ENCODE measurements at places on chromosomes 1 and 21. TPM values are rescaled to one million over a fixed set of nuclear protein-coding genes. Genes with fewer than 3 reads are reported as not detected.

The RUNX3 gene
- 0.37 TPM for total RNA-seq

The PTGFRN gene
- 85.9 TPM for total RNA-seq

DNA sequence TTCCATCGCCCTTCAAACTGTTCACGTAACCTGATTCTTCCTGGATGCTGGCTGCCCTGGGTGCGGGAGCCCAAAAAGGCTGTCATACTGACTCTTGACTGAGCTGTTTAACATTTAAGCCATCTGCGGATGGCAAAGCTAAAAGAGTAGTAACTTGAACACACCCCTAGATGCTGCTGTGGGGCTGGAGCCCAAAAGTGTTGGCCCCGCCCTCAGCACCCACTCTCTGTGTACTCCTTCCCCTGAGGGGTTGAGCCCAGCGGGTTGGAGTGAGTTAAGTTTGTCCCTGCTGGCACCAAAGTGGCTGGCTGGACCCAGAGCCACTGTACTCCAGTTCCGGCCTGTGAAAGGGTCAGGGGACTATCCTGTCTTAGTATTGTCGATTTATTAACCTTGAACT, 640.6 kb downstream of the PTPRU start:
- DNase-seq, result no peak

GRCh38 chr21:14321042-14321441, 61.9 kb downstream of the HSPA13 start:
- no peak for DNase-seq

DNA sequence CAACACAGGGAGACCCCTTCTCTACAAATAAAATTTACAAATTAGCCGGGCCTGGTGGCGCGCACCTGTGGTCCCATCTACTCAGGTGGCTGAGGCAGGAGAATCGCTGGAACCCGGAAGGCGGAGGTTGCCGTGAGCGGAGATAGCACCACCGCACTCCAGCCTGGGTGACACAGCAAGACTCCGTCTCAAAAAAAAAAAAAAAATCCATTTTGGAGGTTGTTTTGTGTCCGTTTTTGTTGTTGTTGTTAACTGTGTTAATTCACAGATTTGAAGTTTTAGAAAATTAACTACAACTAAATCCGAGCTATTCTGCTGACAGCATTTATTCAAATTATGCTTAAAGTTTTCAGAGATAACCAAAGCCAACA, 618 bp downstream of the CLCC1 start:
- no peak for DNase-seq

The YBEY gene
- 10.6 TPM for total RNA-seq

The PGM1 gene
- total RNA-seq, result 61.4 TPM

The PHGDH gene
- total RNA-seq, result 51.3 TPM

The TMEM125 gene
- total RNA-seq, result 0.32 TPM

DNA sequence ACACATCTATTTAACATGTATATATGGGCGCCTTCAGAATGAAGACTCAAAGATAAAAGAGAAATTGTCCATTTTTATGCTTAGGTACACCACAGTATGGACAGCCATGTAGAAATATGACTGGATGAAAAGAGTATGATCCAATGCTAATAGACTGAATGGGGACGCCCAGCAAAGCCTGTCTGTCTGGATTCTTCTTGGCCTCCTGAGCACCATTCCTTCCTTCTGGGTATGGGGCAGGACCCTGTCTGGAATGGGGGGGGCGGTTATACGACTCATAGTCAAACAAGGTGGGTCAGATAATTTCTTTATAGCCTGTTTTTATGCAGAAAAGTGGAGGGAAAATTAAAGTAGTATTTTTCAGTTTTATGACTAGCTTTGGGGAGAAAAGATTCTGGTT, 81.2 kb upstream of the ABCD3 start:
- DNase-seq, result no peak

DNA sequence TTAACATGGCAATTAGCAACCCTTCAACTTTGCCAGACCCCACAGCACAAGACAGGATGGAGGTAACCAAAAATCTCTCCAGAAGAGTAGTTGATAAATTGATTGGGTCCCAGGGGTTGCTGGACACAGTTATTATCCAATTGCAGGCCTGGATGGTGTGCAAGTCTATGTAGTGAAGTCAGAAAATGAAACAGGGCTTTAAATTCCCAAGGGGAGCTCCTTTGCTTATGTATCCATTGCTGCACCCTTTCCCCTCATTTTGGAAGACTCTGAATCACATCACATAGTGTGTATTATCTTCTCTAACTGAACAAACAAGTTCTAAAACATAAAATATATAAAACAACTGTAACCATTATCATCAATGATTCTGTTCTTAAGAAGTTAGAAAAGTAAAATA, 550.2 kb downstream of the LMO4 start:
- no peak for DNase-seq

DNA sequence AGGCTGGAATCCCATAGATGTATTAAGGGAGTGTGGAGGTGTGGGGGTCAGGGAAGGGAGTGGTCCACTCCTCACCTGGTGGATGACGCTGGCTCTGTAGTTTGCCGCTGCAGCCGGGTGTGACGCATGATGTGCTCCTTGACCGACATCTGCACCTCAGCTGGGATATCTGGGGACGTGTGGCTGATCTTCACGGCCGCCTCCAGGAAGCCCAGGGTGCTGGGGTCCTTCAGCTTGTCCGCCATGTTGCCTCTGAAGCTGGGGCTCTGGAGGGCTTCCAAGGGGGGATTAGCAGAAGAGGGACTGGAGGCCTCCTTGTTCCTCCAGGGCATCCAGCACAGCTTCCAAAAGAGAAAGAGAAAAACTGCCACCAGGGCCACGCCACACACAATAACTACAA, 14.1 kb downstream of the SYT6 start:
- no peak for DNase-seq

The ETV3L gene
- total RNA-seq, result not detected

DNA sequence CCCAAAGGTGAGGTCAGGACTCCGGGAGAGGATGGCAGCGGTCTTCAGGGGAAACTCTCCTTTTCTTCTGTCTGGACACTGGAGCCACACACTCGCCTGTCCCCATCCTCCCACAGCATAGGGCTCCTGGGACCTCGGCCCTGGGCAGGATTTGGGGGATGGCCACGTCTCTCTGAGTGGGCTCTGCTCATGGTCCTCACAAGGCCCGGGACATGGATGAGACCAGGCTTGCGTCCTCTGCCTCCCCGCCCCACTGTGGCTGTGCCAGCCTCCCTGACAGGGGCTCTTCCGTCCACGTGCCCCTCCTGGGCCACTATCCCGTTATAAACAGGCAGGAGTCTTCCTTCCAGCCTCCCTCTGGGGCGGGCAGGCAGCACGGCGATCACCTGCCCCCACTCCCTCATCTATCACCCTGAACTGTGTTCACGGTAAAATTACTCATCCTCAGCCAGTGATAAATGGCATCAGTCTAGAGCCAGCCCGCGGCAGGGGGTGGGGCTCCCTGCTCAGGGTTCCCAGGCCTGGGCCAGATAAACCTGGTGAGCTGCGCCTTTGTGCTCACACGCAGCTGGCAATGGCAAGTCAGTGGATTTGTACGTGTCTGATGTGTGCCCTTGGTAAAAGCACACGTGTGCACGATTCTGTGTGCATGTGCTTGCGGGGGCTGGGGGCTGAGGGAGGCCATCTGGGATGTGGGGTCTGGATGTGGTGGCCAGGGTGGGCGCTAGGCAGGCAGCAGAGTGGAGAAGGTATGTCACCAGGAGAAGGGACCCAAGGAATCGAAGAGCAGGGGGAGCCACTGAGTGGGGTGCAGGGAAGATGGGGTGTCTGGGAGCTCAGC, 12.6 kb upstream of the SAMD11 start:
- no peak for DNase-seq

- DNase-seq, result no peak
These were observed 149.8 kb upstream of the PALMD start for GRCh38 chr1:99496067-99496466.

The ADPRS gene
- 17.2 TPM for total RNA-seq

The NCAM2 gene
- 20.1 TPM for total RNA-seq

DNA sequence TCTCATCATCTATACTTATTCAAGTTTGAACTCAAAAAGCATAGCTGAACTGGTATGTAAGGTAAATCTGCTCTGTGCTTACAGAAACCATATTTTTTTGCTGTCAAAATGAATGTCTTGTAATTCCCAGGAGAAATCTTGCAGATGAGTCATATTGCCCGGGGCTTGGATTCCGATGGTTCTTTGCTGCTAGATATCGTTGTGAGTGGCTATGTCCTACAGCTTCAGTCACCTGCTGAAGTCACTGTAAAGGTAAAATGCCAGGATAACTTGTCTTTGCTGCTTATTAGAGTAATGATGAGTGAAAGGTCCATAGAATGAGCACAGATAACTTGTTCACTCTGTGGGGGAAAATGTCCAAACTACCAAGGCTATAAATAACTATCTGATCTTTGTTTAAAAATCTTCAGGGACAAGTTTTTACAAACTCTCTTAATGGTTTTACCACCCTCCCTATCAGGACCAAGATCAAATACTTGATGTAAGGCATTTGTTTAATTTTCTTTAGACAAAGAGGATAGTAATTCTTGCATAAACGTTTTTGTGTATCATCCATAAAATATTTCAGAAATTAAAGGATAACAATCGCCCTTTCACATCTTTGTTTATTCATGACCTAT, 222.3 kb downstream of the TPR start:
- no peak for DNase-seq

The APOBEC4 gene
- not detected for total RNA-seq

- no peak for DNase-seq
These were observed 2.1 kb upstream of the S100A10 start for GRCh38 chr1:151995774-151996173.

DNA sequence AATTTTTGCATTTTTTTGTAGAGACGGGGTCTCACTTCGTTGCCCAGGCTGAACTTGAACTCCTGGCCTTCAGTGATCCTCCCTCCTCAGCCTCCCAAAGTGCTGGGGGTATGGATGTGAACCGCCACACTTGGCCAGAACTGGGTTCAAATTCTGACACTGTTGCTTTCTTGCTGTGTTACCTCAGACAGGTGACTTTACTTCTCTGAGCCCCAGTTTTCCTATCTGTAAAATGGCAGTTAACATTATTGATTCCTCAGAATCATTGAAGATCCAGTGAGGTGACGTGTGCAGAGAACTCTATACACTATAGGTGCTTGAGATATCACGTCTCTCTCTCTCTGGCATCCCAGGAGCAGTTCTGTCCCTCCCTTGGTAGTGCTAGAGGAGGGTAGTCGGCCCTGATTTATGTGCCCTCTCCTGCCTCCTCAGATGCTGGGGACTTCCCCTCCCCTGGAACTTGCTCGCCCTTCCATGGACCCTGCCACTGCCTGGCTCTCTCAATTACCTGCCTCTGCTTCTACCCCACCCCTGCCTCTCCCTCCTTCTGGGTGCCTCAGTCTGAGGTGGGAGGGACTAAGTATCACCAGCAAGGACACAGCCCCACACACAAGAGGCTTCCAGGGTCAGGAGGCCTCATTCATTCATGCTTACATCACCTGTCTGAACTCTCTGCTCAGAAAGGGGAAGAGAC, 2.8 kb upstream of the HPCA start:
- no peak for DNase-seq

DNA sequence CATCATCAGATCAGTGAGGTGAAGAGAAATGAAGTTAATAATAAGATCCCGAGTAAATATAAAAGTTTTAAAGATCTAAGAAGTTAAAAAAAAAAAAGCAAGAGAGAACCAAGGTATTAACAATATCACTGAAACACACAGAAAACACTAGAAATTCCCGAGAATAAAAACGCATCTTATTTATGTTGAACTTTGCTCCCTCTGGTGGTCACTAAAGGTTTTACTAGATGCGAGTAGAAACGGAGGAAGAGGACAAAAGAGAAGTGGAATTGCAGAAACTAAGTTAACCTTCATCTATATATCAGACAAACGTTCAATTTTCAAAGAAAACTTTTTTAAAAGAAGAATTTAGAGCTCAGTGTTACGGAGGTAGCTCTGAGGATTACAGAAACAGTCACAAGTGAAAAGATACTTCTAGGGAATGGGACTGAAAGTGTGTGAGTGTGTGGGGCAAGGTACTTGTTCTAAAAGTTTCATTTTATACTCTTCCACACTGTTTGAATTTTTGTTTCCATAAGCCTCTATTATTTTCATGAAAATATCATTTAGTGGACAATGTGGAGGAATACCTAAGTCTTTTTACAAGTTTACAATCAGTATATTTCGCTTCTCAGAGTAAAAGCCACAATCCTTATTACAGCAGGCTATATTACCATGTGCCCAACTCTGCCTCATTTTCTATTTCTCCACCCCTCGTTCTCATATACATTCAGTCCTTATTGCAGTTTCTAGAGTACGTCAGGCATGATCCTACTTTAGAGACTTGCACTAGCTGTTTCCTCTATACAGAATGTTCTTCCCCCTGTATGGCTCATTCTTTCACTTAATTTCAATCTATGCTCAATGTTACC, 19.7 kb downstream of the ACBD6 start:
- peak; percentile 31 for DNase-seq

DNA sequence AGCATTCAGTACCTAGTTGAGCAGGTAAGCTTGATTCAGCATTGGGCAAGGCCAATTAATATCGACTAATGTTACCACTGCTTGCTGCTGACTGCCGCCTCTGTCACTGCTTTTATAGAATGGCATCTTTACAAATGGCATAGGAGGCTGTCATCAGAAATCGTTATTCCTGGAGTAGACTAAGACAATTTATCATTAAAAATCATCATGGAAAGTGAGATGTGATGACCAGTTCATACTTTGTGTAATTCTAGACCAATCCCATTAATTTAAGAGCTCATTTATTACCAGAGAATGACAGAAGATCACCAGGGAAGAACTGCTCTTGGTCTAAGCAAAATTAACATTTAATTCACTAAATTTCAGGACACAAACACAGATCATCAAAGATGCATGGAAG, 254.0 kb downstream of the SPATA17 start:
- no peak for DNase-seq

The C1orf226 gene
- total RNA-seq, result 1.4 TPM

DNA sequence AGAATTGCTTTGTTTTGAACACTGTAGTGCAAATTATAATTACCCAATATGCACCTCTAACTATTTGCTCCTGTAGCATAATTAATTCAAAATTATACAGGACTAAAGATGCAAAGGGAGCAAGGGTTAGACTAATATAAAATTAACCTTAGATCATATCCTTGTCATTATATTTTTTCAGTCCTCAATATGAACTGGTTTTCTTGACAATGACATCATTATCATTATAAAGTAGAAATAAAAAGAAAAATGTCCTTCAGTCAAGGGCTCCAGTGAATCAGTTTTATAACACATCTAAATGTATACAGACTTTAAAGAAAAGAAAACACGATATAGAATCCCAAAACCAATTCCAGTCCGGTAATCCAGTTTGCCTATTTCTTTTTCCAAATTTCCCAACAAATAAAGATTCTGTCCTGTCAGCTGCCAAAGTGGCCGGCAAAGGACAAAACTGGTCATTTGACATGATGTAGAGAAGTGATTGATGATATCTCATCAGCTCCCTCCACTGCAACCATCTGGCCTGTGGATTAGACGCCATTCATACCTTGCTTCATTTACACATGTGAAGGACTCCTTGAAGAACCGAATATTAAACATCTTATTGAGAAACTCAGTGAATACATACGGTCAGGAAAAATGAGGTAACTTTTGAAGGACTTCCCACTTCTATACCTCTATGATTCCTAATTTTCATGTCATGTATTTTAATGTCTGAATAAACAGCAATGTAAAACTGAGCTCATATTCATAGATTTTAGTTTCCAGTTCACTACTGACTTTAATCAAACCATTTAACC, 15.5 kb downstream of the DPYD start:
- DNase-seq, result no peak

Data from urinary bladder (tissue), 4 donors.